ENCODE measurements at places on chromosomes 6 and 20.
A peak's percentile ranks its signal among the peaks of the same experiment; 100 is the strongest.

GRCh38 chr6:163151212-163151611 lies 263.3 kb upstream of the QKI start:
- no peak for DNase-seq

DNA sequence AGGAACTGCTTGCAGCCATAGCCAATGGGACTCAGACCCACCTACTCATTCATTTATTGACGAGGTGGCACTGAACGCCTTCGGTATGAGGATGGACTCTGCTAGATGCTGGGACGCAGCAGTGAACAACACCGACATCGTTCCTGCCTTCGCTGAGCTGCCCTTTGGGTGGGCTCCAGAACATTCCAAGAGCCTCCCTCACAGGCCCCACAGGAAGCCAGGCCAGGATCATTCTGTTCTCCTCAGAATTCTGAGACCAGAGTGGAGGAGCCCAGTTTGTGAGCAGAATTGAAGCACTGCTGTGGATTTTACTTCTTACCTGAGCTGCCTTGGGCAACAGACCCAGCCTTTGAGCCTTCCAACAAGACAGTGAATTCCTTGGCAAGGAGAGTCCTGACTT lies 82.1 kb downstream of the KCNB1 start:
- no peak for DNase-seq

- DNase-seq, result no peak
Measured at GRCh38 chr20:40019510-40019909, 669.5 kb downstream of the MAFB start.

DNA sequence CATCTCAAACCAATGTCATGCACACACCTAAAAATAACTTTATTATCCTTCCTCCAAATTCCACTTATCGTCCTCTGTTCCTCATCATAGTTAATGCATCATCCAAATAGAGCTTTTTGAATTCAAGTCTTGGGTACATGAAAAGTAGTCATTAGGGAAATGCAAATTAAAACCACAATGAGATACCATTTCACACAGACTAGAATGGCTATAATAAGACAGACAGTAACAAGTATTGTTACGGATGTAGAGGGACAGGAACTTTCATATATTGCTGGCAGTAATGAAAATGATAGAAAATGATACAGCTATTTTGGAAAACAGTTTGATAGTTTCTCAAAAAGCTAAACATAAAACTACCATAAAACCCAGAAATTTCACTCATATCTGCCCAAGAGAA lies 59.1 kb downstream of the FHL5 start:
- no peak for DNase-seq

DNA sequence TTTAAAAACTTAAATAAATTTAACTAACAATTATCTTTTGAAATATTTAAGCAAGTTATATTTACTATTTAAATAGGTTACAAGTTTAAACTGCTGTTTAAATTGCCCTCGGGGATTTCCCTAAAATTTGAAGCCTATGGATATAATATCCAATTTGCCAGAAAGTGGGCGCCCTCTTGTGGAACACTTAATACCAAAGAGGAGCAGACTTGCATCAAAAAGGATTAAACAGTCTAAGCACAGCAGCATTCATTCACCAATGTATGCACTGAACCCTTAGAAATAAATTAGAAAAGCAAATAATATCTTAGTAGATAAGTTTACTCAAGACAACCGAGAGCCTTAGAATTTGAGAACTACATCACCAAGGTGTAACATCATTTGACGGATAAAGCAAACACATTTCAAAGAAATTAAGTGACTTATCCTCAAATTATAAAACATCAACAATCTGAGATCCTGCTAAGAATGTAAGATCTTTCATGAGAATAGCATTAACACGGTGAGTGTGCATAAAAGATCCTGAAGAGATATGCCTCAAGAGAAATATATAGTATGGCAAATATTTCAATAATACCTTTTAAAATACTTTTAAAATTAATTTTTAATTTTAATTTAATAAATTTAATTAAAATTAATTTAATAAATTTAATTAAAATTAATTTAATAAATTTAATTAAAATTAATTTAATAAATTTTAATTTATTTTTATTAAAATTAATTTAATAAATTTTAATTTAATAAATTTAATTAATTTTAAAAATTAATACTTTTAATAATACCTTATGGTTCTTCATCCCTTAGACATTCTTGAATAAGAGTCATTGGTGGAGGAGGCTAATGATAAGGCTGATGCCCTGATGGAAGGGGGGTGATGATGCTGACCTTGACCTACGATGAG lies 11.5 kb upstream of the MEP1A start:
- DNase-seq, result peak; percentile 25

DNA sequence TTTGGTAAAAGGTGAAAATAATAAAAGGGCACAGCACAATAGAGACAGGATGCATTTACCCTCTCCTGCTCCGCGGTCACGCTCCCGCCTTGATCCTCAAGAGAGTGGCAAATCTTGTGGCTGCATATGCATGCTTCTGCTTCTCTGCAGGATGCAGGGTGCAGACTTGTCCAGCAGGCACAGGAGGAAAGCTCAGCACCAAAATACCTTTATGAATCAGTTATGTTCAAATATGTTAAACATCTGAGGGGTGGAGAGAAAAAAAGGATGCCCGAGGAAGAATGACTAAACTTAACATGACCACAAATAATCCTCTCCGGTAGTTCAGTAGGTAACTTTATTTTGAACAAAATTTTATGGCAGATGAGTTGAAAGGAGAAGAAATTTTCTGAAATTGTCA lies 366.1 kb upstream of the SOX4 start:
- DNase-seq, result no peak

DNA sequence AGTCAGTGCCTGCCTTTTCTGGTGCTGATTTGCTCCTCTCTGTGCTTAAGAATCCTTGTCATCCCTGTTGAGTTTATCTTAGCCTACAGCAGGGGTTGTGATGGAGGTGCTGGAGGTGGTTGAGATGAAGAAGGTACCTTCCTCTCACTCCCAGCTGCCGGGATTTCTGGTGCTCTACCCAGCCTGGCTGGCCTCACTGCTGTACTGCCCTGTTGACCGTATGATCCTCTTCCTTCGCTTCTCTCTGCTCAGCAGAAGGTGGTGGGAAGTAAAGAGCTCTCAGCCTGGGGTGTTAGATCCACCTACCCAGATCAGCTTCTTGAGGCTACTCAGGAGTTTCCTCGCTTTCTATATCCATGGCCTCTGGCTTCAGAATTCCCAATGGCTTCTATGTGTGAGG lies 101.0 kb upstream of the NXT1 start:
- no peak for DNase-seq

DNA sequence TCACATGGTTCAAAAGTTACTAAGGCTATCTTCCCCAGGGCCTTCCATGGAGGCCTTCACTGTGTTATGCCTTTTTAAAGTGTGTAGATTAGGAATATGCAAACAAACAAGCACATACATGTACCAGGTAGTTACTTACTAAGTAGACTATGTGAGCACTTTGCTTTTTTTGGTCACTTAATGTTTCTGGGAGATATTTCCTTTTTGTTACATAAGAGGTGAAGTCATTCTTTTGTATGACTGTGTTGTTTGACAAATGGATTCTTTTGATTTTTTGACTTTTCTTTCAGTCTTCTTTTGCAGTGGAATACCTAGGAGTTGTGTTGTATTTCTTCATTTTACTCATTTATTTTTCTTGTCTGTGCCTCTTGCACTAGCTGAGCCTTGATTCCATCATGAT lies 39.6 kb upstream of the BCAS1 start:
- no peak for DNase-seq

- no peak for DNase-seq
Measured at GRCh38 chr20:46468508-46468907, 44.9 kb downstream of the ZNF334 start.

- DNase-seq, result no peak
Measured at GRCh38 chr6:6964675-6965074, 143.1 kb upstream of the RREB1 start.

DNA sequence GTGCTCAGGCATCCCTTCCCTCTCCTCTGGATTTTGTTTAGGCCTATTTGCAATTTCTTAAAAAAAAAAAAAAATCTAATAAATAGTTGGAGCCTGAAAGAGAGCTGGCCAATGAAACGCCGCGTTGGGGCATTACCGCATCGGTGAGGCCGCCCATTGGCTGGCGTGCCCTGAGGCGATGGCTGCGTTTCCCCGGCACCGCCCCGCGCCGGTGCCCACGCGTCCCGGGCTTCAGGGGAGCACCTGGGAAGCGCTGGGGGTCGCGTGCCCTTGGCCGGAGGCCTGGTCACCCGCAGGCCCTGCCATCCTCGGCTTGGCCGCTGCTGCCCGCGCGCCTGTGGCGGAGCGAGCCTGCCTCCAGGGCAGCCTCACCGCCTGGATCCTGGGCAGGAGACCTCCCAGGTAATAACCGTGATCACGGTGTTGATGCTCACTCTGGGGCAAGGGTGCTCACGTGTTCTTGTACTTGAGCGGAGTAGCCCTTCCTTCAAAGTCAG lies 155.4 kb downstream of the NRN1 start:
- DNase-seq, result no peak

- peak; percentile 25 for DNase-seq
Measured at GRCh38 chr6:52362443-52363227, 684 bp downstream of the PAQR8 start.

GRCh38 chr6:50271266-50271665 lies 221.5 kb upstream of the DEFB112 start:
- no peak for DNase-seq

Data from D721Med (cell line).